ENCODE measurements at places on chromosomes 1 and 21. TPM values are rescaled to one million over a fixed set of nuclear protein-coding genes. Genes with fewer than 3 reads are reported as not detected.

DNA sequence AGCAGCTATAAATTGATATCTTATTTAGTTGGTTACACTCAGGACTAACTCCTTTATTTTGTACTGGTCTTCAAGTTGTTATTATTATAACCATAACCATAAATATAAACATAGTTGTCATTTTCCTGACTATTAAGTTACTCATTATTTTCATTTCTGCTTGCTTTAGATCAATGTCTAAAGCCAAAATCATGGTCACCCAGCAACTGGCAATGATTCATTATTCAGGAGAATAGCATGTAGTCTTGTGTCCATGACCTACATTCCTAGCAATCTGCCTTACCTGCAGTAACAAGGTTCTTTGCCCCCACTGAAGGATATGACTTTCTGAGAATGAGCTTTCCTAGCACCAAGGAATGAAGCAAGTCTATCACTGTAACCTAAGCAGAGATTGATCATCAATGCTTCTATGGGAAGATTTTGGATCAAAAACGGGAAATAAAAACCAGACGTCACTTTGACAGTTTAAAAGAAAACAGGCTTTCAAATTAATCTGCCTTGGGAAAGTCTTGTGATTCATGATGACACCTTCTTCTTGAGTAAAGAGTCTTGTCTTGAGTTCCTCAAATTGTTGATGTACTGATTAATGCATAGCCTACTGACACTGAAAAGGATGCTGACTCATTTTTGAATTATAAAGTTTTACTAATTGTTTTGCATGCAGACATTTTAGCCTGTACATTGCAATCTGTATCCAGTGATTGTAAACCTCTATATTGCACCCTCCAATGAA is 203.3 kb upstream of the IVNS1ABP start:
- H3K27ac ChIP-seq = no peak overlapping the region
- peaks cover 5% of the 10 kb centered on the region for H3K4me1 ChIP-seq
- DNase-seq = no peak
- peaks cover 4% of the 10 kb centered on the region for H3K36me3 ChIP-seq

- H3K4me1 ChIP-seq = no peaks in the 10 kb centered on the region
- H3K27ac ChIP-seq = no peak overlapping the region
- H3K27me3 ChIP-seq = no peaks in the 10 kb centered on the region
- no peaks in the 10 kb centered on the region for H3K36me3 ChIP-seq
- no peak for DNase-seq
Measured at GRCh38 chr1:196438329-196438728, 169.9 kb downstream of the KCNT2 start.

The ESPN gene
- total RNA-seq = 1.2 TPM

DNA sequence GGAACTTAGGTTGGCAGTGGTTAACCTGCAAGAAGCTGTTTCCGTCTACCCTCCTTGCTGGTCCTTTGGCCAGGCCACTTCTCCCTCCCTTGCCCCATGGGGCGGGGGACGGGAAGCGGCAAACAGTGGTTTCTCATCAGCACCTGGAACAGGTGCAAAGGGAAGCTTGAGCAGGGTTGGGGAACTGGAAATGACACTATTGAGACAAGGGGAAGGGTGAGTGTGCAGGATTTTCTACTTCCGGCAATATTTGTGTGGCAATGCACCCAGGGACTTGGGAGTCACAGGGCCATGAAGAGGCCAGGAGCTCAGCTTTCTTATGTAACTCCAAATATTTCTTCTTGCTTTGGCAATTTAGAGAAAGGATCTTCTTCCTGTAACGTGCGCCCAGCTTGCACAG is 29.0 kb upstream of the SARS1 start:
- DNase-seq = no peak
- no peaks in the 10 kb centered on the region for H3K27me3 ChIP-seq
- no peak overlapping the region for H3K27ac ChIP-seq
- no peak overlapping the region for H3K4me3 ChIP-seq
- peaks cover 5% of the 10 kb centered on the region for H3K4me1 ChIP-seq
- no peaks in the 10 kb centered on the region for H3K36me3 ChIP-seq

DNA sequence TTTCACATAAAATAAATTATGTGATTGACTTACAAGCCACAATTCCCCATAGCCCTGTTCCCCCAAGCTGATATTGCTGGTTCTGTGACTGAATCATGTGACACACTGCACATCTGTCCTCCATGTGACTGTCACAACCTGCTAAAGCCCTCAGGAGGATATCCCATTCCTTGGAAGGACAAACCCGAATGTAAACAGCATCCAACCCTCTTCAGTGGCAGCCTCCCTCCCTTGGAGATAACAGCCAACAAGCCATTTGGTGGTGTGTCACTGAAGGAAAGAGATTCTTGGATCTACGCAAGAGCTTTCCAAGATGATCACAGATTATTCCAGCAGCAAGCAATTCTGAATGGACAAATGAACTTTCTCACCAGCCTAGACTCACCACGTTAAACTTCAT is 153.9 kb upstream of the TIAM1 start:
- H3K27ac ChIP-seq = no peak overlapping the region
- DNase-seq = no peak
- no peak overlapping the region for H3K4me3 ChIP-seq
- H3K36me3 ChIP-seq = peaks cover 3% of the 10 kb centered on the region
- peaks cover 20% of the 10 kb centered on the region for H3K27me3 ChIP-seq
- H3K4me1 ChIP-seq = no peaks in the 10 kb centered on the region

The CYYR1 gene
- total RNA-seq = not detected
